ENCODE measurements at places on chromosomes 2 and 18. TPM values are rescaled to one million over a fixed set of nuclear protein-coding genes. Genes with fewer than 3 reads are reported as not detected.

Gene C1D
- 18.8 TPM for total RNA-seq

Gene GALR1
- total RNA-seq: 0.92 TPM

Gene IL36RN
- total RNA-seq: not detected

DNA sequence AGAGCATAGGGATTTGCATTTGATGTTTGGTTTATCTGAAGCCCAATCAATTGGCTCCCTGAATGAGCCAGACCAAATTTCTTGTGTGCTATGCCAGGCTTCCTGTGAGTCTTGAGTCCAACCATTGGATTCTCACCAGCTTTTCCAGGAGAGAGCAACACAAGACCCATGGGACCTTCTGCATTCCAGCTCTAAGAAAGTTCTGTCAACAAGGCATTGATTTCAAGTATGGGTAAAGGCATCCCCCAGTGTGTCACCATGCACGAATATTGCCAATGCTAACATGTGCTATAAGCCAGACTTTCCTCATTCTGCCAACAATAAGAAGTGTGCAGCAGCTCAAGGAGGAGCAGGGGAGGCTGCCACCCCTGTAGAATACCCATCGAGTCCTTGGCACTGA, 266.6 kb downstream of the ETAA1 start:
- no peak for DNase-seq

- DNase-seq: no peak
Observed at GRCh38 chr2:104378853-104379374, 475.0 kb upstream of the POU3F3 start.

DNA sequence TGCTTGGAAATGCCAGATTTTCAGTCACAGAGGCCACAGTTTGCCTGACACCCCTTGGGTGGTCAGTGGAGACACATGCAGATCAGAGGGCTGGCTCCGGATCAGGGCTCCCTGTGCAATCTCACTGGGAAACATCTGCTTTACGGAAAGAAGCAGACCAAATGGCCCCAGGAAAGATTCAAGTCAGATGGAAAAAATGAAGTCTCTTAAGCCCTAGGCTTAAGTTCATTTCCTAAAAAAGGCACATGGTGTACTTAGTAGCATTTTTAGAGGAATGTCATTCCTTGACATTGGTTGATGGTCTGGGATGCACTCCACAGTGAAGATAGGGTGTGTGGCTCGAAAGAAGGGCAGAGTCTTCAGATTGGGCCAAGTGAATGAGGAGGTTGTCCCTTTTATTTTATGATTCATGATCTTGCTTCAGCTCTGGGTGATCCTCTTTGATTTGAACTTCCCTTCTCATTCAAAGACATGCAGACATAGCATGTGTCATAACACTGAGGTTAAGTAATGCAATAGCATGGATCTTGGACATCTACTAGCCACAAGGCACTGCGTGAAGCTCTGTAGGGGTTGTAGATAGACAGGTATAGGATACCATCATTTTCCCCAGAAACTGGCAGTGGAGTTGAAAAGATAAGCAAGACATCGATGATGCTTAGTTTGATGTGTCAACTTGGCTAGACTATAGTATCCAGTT, 56.5 kb downstream of the KCNE4 start:
- no peak for DNase-seq

DNA sequence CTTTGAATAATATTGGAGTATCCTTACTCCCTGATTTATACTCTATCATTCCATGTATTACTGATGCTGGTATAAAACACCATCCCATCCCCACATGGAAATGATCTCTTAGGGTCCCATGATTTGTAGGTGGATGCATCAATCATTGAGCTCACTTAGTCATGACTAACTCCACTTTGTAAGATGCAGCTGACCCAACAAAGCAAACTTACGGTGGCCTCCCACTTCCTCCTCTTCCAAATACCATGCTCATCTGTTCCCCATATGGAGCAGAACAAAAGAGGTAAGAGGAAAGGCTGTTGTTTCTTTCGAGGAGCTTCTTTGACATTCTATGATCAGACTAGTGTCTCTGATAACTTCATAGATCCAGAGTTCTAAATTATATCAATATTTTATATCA, 640.2 kb upstream of the SLC39A10 start:
- no peak for DNase-seq

Data from mucosa of descending colon (tissue), 3 donors.